Mammary epithelial cell (primary cell): ENCODE measurements at places on chromosomes 13 and 19.

GRCh38 chr13:39874331-39875053 lies 219.0 kb downstream of the COG6 start:
- no peak for DNase-seq

DNA sequence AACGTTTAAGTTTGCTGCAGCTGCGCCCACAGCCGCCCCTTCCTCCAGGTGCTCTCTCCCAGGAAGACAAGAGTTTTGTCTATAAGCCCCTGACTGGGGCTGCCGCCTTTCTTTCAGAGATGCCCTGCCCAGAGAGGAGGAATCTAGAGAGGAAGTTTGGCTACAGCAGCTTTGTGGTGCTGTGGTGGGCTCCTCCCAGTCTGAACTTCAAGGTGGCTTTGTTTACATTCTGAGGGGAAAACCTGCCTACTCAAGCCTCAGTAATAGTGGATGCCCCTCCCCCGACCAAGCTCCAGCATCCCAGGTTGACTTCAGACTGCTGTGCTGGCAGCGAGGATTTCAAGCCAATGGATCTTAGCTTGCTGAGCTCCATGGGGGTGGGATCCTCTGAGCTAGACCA lies 6.4 kb upstream of the ERICH6B start:
- DNase-seq: no peak

DNA sequence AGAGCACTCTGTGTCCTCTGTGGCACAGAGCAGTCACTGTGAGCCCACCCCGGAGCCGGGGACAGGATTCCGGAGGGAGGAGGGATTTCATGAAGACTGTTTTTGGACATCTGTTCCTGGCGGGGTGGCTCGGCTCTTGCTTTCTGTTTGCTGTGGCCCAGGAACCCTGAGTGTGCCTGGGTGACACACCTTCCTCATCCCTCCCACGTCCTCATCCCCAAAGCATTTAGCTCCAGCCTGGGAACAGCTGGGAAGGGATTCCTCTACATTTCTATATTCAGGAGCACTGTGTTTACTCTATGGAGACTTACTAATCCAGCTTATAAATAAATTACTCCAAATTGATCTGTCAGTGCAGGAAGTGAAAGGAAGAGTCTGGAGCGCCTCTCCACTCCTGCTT lies 97.8 kb upstream of the UBL3 start:
- DNase-seq: no peak

DNA sequence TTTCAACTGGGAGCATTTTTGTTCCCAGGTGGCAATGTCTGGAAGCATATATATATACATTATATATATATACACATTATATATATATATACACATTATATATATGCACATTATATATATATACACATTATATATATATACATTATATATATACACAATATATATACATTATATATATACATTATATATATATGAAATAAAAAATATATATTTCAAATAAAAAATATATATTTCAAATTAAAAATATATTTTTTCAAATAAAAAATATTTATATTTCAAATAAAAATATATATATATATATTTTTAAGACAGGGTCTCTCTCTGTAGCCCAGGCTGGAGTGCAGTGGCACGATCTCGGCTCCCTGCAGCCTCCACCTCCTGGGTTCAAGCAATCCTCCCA lies 61.5 kb downstream of the ADGRE1 start:
- no peak for DNase-seq

DNA sequence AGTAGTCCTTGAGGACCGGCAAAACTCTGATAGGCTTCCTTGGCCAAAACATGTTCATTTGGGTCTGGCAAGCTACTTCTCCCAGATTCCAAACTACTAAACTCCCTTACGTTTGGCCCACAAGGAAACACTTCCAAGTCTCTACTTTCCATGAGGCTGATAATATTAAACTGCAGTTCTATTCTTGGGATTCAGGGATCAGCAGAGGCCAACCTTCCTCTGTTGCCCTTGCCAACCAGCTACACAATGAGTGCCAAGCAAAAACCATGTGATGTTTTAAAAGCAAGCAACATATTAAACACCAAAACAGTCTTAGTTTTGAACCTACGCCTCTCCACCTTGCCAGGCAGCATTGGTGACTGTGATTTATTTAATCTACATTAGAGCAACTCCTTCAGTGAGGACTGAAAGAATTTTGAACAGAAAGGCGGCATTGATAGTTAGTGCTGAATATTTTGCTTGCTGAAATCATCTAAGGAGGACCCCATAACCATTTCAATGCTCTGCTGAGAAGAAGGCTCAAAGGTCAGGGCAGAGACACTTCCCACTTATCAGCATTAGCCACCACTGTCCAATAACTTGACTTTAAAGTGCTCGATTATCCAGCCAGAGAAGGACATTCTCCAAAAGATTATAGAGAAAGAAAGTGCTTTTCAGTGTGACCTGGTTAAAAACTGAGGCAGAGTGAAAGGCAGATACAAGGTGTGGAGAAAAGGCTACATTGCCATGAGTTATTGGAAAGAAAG lies 287.1 kb downstream of the TBC1D4 start:
- no peak for DNase-seq

DNA sequence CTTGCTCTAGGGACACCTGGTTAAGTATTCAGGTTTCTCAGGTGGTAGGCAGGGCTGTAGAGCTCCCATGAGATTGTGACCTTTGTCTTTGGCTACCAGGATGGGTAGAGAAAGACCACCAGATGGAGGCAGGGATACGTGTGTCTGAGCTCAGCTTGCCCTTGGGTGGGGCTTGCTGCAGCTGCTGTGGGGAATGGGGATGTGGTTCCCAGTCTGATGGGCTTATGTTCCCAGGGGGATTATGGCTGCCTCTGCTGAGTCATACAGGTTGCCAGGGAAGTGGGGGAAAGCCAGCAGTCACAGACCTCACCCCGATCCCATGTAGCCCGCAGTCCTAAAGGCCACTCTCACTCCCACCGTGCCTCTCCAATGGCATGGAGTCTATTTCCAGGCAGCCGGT lies 659.9 kb upstream of the KLF12 start:
- DNase-seq: no peak

- peak; percentile 94 for DNase-seq
Observed at GRCh38 chr13:110126391-110126961, 180.5 kb downstream of the COL4A1 start.

- DNase-seq: no peak
Observed at GRCh38 chr19:16041991-16042386, 34.3 kb upstream of the TPM4 start.

DNA sequence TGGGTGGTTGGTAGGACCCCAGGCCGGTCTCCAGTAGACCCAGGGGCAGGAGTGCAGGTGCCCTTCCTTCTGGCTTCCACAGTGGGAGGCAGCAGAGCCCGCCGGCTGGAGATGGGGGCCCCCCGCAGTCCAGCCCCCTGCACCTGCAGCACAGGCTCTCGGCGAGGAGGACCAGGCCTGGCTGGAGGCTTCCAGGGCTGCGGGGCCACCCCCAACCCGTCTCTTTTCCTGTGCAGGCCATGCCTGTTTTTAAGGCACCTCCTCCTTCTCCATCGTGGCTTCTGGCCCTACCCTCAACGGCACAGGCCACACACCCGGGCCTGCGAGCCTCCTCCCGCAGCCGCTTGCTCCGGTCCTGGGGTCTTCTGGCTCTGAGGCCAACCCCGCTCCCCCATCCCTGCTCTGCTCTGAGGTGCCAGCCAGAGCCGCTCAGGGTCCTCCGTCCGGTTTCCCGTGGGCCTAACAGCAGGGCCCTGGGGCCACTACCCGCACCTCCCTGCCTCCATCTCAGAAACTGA lies 77.2 kb upstream of the ANKRD10 start:
- DNase-seq: no peak

DNA sequence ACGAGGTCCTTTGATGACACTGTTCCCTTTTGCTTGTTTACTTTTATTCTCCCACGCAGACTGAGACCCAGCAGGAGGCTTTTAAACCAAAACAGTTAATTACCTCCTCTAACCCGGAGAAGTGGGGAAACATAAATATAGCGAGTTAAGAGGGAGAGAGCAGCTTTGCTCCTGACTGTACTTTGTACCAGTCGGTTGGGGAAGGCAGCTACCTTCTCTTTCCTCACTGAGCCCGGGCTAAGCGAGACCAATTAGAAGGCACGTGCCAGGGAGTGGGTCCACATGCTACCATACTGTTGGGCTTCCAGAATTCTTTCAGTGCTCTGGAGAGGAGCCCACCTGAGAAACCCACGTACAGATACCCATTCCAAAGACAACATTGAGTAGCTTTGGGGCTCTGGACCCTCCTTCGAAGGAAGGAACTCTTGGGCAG lies 124.2 kb downstream of the ZIC5 start:
- DNase-seq: no peak

GRCh38 chr19:46791944-46792343 lies 3.5 kb upstream of the SLC1A5 start:
- DNase-seq: no peak

DNA sequence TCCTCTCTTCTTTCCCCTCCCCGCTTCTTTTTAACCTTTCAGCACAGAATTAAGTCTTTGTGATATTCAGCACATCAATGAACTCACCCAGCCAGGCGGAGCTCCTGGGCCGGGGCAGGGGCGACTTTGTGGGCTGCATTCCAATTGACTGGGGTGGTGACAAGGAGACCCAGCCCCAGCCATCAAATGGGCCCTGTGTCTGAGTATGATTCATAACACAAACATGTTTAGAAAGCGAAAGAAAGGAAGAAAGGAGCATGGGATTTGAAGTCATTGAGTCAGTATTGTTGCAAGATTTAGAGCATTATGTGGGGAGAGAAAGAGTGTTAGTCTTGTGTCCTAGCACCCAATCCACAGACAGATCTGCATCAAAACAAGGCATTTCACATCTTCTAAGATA lies 185.3 kb downstream of the LHFPL6 start:
- peak; percentile 21 for DNase-seq

- no peak for DNase-seq
Observed at GRCh38 chr13:56909896-56910600, 230.7 kb upstream of the PRR20A start.

DNA sequence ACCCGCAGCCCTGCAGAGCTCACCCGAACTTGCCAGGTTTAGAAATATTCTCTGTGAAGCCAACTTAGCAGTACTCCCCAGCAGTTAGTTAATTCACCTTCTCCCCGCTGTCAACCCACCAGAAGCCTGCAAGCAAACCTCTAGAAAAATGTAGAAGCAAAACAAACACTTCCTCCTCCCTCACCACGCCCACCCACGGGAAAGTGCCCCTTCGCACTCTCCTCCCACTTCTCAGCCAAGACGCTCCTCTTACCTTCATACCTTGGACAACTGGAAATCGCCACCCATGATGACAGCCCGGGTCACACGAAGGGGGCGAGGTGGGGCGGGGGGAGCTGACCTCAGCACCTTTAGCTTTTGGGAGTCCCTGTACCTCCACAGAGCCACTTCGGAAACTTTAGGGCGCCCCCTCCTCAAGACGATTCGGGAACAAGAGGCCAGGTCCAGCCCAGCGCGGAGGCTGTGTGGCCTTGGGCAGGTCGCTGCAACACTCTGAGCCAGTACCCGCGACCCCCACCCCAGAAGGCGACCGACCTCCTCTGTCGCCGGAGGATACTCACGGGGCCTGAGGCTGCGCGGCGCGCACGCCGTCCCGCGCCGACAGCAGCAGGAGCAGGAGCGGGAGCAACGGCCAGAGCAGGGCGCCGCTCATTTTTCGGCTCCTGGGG lies 485 bp downstream of the CPAMD8 start:
- no peak for DNase-seq

GRCh38 chr13:99777873-99778272 lies 193.7 kb downstream of the ZIC5 start:
- DNase-seq: no peak

GRCh38 chr13:91399189-91400062 lies 1.0 kb downstream of the GPC5 start:
- DNase-seq: no peak

DNA sequence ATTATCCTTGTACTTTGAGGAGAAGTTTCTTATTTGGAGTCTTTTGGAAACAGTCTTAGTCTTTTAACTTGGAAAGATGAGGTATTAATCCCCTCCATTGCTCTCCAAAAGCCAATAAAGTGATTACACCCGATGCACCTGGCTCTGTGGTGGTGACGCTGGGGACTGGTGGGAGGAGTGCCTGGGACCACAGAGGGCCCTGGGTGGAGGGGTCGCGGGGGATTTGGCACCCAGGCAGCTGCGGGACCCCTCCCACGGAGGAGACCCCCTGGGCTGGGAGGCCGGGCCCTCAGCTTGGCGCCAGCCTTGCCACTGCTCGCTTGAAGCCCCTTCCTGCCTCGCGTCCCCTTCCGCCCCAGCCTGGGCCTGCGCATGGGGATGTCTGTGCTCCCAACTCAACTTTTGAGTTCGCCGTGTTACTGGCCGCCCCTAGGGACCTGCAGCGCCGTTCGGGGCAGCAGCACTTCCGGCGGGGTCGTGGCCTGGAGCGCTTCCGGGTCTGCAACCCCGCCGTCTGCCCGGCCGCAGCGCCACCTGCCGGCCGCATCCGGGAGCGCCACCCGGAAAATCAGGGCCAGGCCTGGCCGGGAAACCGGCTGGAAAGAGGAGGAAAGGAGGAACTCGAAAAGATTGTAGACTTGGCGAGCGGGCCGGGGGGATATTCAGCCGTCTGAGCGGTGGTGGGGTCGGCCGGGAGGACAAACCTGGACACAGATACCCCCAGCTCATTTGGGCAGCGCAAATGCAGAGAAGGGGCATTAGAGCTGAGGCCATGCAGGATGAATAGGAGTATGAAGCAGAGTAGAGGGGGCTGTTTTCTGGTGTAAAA lies 8.4 kb downstream of the PEAK3 start:
- peak; percentile 56 for DNase-seq

- no peak for DNase-seq
Observed at GRCh38 chr19:55688422-55689218, 13.6 kb downstream of the EPN1 start.

DNA sequence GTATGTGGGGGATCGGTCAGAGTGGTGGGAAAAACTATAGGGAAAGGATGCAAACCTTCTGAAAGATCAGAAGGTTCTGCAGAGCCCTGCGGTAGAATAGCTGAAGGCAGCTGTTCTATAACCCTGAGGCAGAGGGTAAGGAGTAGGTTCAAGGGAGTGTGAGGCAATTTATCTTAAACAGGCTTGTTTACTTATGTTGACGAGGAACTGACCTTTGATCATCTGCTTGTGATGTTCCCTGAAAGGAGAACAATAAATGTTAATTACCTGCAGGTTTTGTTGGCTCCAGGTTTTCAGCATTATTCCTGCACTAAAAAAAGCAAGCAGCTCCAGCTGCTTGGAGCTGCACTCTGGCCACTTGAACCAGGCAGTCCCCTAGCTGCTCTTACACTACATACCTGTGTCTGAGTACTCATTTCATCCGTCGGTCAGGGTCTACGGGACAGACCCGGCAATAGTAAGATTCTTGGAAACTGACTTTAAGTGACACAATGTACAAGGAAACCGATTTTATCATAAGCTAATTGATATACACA lies 202.1 kb downstream of the TBC1D4 start:
- DNase-seq: no peak

GRCh38 chr13:97226013-97226412 lies 3.9 kb downstream of the MBNL2 start:
- DNase-seq: peak; percentile 25

GRCh38 chr13:65965501-65965900 lies 1264.6 kb downstream of the PCDH9 start:
- DNase-seq: peak; percentile 37
